Naive B cell (primary cell): ENCODE measurements at places on chromosomes 1 and 21.

DNA sequence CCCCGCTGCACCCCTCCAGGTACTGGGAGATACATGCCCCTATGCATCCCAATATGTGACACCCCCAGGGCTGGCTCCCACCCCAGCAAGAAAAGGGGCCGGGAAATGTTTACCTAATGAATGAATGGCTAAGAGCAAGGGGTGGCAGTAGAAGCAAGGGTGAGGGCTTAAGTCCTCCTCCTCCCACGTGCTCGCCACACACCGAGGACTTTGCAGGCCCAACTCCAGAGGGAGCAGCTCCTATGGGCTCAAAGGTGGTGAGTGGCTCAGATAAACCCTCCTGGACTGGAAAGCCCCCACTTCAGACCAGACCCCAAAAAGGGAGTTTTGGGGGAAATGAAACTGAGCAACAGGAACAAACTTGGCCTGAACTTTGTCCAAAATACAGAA lies 11.4 kb downstream of the SLC45A3 start:
- peak; percentile 82 for DNase-seq

DNA sequence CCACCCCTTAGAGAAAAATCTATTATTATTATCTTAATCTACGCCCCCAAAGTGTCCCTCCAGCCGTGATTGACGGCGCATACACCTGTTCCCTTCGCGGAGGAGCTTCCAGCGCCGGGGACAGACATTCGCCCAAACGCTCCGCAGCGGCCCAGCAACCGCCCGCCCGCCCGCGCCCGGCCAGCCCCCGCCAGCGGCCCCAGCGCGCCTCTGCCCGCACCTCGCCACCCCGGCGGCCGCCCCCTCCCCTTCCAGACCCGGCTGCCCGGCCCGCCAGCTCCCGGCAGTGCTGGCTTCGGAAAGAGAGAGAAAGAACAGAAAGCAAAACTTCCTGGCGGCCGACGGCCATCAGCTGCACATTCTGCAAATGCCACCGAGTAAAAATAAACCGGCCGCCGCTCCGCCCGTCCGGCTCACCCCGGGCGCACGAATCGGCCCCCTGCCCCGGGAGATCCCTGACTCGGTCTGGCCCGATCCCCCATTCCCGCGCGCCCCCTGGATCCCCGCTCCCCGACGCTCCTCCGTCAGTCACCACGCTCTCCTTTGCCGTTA lies 1.6 kb downstream of the CASZ1 start:
- DNase-seq = no peak

DNA sequence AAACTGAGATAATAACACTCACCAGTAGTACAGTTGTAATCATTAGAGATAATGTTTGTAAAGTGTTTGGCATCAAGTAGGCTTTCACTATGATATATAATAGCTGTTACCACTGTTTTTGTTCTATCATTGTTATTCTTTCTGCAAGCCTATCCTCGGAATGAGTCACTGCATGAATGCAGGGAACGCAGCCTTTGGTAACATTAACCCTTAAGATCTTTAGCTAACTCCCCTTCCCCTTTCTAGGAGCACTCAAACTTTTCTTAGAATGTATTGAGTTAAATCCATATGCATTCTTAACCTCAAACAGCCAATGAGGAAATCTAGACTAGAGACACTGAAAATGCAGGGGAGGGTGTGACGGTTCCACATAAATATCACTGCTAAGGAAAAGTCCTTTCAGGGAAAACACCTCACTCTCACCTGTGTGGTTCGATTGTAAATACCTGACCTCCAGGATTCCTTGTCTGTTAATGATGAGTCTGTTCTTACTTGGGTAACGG lies 467.3 kb downstream of the SETD4 start:
- DNase-seq = no peak

- DNase-seq = no peak
Observed at GRCh38 chr1:24022581-24023361, 42.6 kb upstream of the SRSF10 start.

- DNase-seq = no peak
Observed at GRCh38 chr1:17191990-17192242, 13.0 kb upstream of the PADI1 start.

- DNase-seq = no peak
Observed at GRCh38 chr1:7893529-7894180, 40.8 kb upstream of the UTS2 start.

GRCh38 chr1:46646331-46646730 lies 21.8 kb downstream of the ATPAF1 start:
- DNase-seq = no peak

DNA sequence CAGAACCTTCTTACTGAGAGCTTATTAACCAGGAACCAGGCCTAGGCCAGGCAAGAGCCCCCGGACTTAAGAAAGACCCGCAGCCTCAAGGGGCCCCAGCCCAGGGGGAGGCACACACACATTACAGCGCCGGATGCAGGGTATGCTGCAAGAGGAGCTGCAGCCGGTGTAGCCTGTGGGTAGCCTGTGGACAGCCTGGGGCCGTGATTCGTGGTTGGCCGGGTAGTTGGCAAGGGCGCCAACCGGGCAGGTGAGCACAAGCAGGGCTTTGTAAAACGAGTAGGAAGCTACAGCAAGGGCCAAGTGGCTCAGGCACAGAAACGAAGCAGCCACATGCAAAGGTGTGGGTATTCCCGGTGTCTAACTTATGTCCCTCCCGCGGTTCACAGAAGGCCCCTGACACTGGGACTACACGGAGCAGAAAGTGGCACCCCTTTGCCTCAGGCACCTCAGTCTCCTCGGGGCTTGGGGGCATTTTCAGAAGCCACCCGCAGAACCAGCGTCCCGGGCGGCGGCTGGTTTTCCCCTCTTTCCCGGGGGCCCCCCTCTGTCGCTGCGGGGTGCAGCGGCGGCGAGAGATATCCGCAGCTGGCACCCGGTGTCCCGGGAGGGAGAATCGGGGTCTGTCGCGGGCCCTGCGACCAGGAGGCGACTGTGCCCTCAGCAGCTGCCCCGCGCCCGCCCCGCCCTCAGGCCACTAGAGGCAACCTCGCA lies 40.8 kb downstream of the KIAA1614 start:
- DNase-seq = peak; percentile 4

DNA sequence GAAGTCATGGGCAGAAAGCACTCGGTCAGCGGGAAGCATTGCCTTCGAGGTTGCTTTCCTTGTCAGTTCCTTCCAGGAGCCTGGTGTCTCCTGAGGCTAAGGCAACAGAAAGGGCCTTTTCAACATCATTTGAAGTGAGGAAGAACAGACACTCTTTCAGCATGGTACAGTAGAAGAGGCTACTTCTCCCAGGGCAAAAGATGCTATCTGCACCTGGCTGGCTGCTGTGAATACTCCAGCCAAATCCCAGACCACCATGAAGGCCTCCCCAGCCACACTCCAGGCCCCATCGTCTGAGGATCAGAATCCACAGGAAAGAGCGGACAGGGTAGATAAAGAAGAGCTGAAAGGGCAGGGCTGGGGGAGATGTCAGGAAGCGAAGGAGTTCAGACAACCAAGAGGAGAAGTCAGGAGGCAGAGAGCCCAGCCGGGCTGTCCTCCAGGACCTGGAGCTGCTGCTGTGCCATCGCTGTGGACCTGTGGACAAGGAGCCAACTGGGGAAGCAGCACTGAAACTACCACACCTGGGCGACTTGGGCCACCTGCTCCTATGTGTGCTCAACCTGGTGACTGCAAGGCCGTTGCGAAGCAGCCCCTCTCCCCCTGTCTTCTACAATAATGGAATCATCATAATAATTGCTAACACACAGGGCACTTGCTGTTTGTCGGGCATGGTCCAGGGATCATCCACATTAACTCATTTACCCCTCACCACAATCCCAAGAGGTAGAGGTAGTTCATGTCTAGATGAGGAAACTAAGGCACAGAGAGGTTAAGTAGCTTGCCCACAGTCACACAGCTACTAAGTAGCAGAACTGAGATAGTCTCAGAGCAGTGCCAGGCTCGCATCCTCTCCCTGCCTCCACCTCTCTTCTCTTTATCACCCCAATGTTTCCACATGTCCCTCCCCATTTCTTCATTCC lies 88.0 kb upstream of the ZBTB40 start:
- no peak for DNase-seq

GRCh38 chr1:20152599-20152930 lies 13.4 kb downstream of the PLA2G2F start:
- DNase-seq = no peak

- DNase-seq = peak; percentile 60
Observed at GRCh38 chr1:45493116-45493697, 2.2 kb upstream of the TESK2 start.

DNA sequence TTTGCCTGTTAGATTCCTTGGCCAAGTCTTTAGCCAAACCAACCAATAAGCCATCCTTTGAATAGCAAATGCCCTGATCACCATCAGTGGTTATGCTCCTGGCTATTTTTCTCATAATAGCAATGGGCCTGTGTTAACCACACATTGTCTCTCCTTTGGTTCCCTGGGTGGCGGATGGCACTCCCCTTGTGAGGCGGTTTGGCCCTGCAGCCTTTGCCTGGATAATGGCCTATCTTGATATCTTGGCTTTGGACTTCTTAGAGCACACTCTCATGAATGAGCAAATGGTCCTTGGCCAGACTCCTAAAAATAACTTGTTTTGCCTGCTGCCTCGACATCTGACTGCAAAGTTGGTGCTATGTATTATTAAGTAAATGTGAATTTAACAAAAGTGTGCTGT lies 22.4 kb upstream of the ZBTB18 start:
- DNase-seq = no peak

GRCh38 chr21:39673163-39673562 lies 60.4 kb downstream of the B3GALT5 start:
- no peak for DNase-seq

DNA sequence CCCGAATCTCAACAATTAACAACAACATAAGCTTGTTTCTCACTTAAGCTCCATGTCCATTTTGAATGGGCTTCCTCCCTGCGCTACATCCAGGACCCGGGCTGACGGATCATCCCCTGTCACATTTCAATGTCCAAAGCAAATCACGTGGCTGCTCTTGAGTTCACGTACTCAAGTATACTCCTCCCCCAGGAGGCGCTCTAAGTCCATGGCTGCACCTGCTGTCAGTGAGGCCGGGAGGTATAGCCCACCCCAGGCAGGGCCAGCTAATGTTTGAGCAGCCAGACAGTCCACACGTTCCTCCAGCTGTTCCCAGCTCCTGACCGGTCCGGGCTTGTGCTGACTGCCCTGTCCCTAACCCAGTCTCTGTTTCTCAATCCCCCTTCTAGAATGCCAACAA lies 220.8 kb downstream of the SLC35F3 start:
- DNase-seq = no peak

GRCh38 chr1:204882479-204882878 lies 11.8 kb downstream of the NFASC start:
- no peak for DNase-seq

DNA sequence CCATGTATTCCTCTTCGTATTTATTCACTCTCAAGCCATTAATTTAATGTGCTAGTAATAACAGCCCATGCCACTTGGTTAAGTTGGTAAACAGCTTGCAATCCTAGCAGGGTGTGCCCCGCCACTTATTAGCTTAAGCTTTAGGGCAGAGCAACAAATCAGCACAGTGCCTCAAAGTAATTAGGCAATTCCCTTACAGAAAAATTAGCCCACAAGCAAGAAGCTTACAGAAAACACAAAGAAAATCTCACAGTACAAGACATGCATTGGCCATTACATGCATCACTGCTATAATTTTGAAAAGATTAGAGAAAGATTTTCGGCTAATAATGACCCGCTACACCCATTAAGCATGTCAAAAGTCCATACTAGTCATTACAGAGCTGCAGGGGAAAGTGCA lies 47.6 kb downstream of the TGFB2 start:
- DNase-seq = no peak

DNA sequence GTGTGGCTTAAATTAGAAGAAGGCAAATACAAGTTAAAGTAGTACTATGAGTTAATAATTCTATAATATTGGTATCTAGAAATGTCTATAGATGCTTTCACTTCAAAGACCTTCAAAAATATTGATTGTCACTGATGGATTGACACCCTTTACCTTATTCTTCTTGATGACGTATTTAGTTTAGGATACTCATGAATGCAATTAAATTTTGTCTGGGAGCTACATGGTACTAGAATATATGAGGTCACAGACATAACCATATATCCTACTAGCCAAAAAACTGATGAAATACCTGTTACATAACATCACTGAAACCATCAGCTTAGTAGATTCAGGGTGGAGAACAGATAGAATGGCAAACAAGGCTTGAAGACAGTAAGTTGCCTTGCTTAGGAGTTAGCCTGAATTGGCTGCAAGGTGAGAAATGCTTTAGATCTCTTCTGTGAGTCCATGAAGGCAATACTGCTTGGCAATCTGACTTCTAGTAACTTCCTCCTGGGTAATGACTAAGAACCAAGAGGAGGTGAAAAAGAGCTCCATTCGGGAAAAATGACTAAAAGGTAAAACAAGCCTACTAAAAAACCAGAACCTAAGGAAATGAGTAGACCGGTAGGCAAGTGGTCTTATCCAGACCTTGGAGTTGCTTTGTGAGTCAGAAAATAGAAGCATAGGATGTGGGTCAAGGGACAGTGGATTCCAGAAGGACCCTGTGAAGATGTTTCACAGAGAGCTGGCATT lies 16.9 kb upstream of the ARHGAP29 start:
- DNase-seq = no peak

- DNase-seq = no peak
Observed at GRCh38 chr1:85356130-85356529, 79.7 kb upstream of the BCL10 start.

DNA sequence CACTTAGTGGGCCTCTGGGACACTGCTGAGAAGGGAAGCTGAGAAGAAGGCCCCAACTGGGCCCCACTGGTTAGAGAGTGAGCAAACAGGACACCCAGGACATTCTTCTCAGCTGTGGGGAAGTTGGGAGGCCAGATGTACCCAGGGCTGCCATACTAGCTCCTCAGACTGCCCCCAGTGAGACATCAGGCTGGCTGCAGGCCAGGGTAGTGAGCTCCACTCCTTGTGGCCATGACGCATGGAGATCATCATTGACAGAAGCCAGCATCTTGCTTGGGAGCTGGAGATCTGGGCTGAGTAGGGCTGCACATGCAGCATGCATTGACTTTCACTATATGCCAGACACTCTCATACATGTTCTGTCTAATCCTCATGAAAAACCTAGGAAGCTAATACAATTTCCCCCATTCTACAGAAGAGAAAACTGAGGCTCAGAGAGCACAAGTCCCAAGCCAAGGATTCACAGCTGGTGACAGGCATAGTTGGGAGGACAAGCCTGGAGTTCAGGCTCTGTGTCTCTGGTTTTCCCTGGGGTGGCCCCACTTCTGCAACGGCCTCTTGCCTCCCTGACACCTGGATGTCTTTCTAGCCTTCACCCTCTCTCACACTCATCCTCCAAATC lies 24.1 kb upstream of the MYCL start:
- no peak for DNase-seq

DNA sequence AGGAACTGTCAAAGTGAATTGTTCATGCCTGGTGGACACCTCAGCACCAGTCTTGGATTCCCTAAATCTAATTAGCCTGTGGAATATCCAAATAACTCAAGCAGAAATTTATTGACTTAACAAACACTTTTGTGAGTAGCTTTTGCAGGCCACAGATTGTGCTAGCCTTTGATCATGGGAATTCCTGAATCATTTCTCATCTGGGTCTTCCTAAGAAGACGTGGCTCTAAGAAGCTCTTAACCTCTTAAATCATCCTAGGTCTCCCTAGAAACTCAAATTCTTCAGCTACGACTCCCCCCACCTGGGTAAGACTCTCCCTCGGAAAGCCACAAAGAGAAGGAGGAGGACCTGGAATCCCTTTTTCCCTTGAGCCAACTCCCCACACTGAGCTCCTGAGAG lies 53.8 kb upstream of the PSEN2 start:
- no peak for DNase-seq

GRCh38 chr1:157646144-157646543 lies 48.3 kb upstream of the FCRL4 start:
- peak; percentile 27 for DNase-seq

GRCh38 chr1:31593136-31593665 lies 16.9 kb downstream of the TINAGL1 start:
- DNase-seq = no peak

- no peak for DNase-seq
Observed at GRCh38 chr1:204929487-204930154, 59.0 kb downstream of the NFASC start.
